ENCODE measurements at places on chromosomes 7 and 10. TPM values are rescaled to one million over a fixed set of nuclear protein-coding genes. Genes with fewer than 3 reads are reported as not detected.

DNA sequence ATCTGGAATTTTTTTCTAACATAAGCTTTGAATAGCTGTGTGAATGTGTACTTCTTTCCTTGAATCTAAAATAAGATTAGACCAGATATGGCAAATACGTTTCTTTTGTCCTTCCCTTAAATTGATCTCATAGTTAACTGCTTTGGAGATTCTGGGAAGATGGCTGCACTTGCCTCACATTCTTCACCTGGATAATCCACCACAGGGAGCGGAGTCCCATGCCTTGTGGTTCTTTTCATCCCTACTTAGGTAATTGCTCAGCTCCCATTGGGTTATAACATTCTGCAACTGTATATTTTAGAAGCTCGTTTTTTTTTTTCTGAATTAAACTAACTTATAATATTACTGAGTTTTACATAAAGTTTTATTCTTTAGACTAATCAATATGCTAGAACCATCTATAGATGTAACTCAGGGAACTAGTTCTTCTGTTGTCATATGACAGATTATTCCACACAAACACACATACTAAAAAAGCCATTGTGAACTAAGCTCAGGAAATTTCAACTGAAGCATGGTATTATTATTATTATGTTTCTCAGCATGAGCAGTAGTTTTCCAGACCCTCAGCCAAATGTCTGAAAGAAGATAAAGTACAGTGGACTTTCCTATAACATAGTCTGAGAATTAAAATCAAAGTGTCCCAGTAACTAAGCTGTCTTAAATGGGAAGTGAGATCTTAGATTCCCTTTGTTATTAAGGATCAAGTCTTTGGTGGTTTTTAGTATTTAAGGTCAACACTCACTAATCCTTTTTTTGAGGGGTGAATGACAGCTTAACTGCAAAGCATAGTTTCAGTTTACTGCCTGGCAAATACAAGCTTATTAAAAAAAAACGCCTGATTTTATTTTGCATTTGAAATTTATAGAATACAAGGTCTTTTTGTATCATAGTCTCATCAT is 182.3 kb downstream of the PPP1R9A start:
- H3K4me3 ChIP-seq, result no peak overlapping the region
- peaks cover 37% of the 10 kb centered on the region for H3K4me1 ChIP-seq
- H3K36me3 ChIP-seq, result no peaks in the 10 kb centered on the region
- no peak for DNase-seq
- H3K27me3 ChIP-seq, result no peaks in the 10 kb centered on the region
- H3K27ac ChIP-seq, result no peak overlapping the region

DNA sequence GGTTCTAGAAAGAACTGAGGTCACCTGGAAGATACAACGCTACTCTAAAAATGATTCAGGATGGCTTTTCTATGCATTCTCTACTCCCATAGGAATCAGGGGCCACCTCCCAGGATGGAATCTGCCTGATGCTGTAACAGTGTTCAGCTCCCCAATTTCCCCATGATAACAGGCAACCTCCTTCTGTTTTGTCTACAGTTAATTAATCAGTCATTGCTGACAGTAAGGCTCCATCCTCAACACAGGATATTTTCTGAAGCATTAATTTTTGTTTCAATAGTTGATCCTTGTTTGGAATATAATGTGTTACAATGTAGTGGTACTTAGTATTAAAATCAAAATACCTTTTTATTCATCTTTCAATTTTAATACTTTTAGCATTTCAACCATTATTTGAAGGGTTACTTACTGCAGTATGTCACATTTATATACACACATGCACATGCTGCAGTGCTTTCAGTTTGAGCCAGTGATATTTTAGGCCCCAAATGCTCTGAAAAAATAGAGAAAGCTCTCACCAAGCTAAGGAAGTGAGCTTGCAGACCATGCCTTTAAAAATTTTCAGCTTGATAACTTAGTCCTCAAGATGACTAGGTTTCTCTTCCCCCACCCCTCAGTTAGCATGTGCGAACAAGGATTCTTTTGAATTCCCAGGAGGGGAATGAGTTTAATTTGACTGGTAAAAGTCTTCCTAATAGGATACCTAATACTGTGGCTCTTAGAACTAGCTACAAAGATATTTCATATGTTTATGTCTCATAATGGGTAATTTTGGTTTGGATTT is 592 bp upstream of the PIK3CG start:
- H3K27ac ChIP-seq, result peak overlapping the region; percentile 25
- H3K36me3 ChIP-seq, result no peaks in the 10 kb centered on the region
- no peaks in the 10 kb centered on the region for H3K27me3 ChIP-seq
- no peak for DNase-seq

DNA sequence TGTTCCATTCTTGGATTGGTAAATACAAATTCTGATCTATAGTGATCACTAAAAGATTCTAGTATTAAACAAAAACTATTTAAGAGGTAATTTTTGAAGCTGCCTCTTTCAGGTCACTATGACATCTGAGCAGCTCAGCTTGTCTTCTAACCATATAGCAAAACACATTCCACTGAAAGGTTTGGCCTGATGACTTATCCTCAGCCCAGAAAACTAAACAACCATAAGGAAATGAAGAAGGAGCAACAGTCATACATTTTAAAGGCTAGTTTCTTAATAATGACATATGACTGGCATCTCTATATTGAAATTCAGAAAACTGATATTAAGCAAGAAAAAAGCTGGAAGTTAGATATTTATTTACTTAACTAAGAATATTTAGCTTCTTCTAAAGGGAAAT is 24.6 kb downstream of the NT5C2 start:
- no peak for DNase-seq
- H3K36me3 ChIP-seq, result peaks cover 67% of the 10 kb centered on the region
- no peak overlapping the region for H3K4me3 ChIP-seq
- H3K4me1 ChIP-seq, result no peaks in the 10 kb centered on the region

The NAT16 gene
- total RNA-seq, result not detected

GRCh38 chr7:143948733-143949132 is 5.9 kb upstream of the OR2F1 start:
- H3K4me1 ChIP-seq, result peaks cover 3% of the 10 kb centered on the region
- H3K4me3 ChIP-seq, result no peak overlapping the region
- H3K27me3 ChIP-seq, result no peaks in the 10 kb centered on the region
- DNase-seq, result no peak
